ENCODE measurements at places on chromosomes 7 and 10.

DNA sequence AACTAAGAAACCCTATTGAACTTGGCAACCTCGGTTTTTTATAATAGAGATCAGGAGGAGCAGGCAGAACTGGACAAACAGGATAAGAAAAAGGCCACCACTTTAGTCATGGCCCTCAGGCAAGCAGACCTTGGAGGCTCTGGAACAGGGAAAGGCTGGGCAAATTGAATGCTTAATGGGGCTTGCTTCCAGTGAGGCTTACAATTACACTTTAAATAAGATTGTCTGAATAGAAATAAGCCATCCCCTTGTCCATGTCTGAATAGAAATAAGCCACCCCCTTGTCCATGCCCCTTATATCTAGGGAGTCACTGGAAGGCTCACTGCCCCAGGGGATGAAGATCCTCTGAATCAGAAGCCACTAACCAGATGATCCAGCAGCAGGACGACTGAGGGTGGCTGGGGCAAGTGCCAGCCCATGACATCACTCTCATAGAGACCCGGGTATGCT is 40.6 kb downstream of the AKR1B15 start:
- DNase-seq, result no peak

DNA sequence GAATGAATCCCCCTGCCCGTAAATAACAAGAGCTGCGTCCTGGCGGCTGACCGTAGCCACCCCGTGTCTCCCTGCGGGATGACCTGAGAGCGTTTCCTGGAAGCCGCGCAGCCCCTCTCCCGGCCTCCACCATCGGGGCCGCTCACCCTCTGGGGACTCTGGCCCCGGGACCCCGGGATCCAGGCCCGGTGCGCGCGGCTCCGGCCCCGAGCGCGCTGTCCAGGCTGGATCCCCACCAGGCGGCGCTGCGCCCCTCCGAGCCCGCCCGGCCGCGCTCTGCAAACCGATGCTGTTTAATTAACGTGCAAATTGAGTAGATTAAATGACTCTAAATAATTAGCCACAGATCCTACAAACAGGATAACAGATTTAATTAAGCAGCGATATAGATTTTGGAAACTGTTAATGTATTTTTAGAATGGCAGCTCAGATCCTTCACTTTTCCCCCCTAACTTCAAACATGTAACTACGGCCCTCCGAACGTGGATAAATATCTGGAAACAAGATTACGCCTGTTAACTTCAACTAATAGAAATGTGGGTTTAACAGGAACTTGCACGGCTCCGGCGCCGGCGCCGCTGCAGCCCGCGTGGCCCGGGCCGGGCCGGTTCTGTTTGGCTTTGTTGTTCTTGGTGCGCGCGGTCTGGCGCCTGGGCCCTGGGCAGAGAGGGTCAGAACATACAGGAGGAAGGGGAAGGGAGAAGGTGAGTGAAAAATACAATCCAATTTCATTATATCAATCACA is 7.1 kb upstream of the UNCX start:
- DNase-seq, result no peak

DNA sequence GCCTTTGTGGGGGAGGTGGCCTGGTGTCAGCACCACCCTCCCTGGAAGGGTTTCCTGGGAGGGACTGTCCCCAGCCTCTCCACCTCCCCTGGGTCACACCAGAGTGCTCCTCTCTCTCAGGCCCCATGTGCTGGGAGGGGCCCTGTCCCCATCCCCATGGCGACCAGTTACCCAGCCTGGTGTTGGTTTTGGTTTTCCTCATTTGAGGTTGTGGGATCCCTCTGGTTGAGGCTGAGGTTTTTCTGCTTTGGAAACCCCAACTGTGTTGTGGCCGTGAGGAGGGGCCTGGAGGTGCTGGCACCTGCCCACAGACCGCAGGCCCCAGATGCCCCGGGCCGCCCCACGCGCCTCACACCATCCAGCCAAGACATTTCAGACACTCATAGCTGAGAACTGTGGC is 106.3 kb downstream of the GRK5 start:
- DNase-seq, result no peak

DNA sequence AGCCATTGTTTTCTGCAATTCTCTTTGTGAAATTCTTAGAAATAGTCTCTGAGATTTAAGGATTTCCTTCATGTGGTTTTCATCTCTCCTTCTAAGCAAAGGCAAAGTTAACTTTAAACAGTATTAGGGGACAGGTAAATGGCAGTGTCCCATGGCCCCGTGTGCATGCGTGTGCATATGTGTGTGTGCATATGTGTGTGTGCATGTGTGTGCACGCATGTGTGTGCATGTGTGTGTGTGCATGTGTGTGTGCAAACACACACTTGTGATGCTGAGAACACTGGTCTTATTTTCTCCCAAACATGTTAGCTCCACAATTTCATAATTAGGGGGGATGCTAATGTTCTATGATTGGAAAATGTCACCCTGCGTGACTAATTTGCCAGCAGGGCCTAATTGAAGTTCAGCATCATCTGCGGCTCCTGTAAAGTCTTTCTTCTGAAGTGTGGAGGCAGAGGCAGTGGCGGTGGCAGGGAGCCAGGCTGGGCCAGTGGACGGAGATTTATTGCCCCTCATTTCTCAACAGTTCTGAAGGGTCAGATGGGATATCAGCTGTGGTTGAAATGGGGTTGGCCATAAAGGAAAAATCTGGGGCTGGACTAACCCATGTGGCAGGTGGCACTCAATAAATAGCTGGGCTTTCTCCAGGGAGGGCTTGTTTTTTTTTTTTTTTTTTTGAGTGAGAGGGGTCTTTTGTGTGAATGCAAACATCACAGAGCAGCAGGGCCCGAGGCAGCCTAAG is 289.3 kb upstream of the PODXL start:
- DNase-seq, result no peak

DNA sequence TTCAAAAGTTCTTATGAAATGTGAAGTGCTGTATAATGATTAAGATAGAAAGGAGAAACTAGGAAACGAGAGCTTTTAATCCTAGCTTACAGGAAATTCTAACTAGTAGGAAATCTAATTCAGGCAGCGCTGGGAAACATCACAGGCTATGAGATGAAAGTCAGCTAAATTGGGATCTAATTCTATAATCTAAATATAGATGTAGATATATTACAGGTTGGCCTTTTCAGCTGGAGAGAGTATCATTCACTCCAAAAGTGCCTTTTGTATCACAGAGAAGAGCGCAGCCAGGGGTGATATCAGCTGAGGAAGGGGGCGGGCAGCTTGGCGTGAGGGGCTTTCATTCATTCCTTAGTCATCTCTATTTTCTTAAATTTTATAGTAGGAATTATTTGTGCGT is 157.0 kb downstream of the CUX1 start:
- DNase-seq, result no peak

Measured in fibroblast of skin of right quadriceps (primary cell).